NCI-H1417 (cell line): ENCODE measurements at places on chromosomes 2 and 18.

- no peak for DNase-seq
These were observed 499.3 kb upstream of the FANCL start for GRCh38 chr2:58740426-58740825.

GRCh38 chr2:107721586-107721985, 105.1 kb upstream of the RGPD4 start:
- no peak for DNase-seq

GRCh38 chr2:174972924-174973323, 32.3 kb downstream of the CHN1 start:
- no peak for DNase-seq

- DNase-seq, result peak; percentile 82
These were observed 21.3 kb downstream of the HNRNPLL start for GRCh38 chr2:38581193-38582147.
